Caudate nucleus (tissue), 63 donors: ENCODE measurements at places on chromosomes 3 and 15.

GRCh38 chr3:196501316-196502044 lies 2.1 kb downstream of the RNF168 start:
- DNase-seq, result no peak

GRCh38 chr3:97515076-97515475 lies 249.5 kb upstream of the ARL6 start:
- no peak for DNase-seq

GRCh38 chr3:88809993-88810392 lies 297.4 kb upstream of the EPHA3 start:
- no peak for DNase-seq

- no peak for DNase-seq
Observed at GRCh38 chr15:98727115-98728040, 79.0 kb downstream of the IGF1R start.

DNA sequence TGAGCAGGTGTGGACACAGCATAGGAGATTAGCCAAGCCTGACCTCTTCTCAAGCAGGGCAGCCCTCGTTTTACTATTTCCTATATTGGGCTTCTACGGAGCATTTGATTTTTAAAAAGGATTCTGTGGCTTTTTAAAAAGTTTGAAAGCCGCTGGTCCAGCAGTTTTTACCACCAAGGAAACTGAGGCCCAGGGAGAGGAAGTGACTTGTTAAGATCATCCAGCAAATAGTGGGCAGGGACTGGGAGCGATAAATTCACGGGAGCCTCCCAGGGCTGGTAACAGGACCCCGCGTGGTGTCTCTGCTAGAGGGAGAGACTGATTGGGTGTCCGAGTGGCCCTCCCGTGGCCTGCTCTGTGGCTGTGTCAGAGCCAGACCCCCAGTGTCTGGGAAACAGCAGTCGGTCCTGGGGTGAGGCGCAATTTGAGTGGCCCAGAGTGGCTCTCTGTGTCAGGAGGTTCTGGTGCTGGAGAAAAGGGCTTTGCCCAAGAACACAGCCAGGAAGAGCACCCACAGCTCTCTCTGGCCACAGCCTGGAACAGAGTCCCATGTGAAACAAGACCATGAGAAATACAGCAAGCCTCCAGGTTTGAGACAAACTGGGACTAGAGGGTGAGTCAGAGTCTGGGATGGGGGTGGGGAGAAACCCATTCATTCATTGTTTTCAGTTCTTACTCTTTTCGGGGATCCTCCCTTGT lies 4.2 kb downstream of the FURIN start:
- DNase-seq, result no peak

DNA sequence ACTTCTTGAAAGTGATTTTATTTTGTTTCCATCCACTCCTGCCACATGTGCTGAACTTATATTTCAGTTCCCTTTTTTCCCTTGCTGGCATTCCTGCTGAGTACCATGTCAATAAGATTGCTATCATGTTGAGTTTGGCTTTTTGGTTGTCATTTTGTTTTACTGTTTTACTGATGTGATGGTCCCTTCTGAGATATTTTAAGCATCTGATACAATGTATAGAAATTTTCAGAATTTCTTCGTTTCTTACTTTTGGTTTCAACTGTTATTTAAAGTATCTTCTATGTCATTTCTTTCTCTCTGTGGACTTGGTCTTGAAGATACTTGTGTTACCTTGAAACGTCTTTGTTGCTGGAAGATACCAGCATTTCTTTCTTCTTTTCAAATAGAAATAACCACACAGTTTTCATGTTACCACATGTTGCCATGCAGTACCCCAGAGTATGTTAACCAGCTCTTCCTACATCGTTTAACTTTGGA lies 14.1 kb downstream of the SIDT1 start:
- DNase-seq, result no peak

GRCh38 chr3:190118438-190118837 lies 2.3 kb downstream of the P3H2 start:
- no peak for DNase-seq

- no peak for DNase-seq
Observed at GRCh38 chr3:149790268-149790667, 2.1 kb downstream of the ANKUB1 start.

- DNase-seq, result peak; percentile 32
Observed at GRCh38 chr3:194738254-194739093, 52.8 kb downstream of the FAM43A start.

GRCh38 chr3:58266577-58266976 lies 29.0 kb downstream of the ABHD6 start:
- no peak for DNase-seq

DNA sequence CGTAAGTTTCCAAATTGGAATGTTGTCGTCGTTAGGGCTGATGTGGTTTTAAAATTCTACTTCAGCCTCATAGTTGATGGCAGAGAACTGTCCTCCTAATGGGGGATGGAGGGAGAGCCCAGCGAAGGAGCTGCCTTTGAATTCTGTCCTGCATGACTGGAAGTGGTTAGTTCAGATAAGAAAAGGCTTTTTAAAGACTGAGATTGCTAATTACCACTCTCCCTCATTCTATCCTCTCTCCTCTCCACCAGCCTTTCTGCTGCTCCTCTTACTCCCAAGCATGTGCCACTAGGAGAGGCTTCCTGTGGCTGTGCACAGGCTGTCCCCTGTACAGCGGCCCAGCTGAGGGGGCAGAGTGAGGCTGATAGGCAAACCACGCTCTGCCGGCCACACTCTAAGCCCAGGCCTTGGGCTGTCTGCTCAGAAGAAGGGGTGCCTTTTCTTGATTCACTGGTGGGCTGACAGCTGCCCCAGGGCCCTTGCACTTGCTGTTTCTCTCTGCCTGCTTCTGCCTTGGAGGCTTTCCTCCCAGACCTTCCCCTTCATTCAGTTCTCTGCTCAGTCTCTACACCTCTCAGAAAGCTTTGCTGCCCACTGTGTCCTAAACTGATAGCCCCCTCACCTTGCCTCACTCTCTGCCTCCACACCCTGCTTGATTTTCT lies 8.7 kb upstream of the PAQR9 start:
- no peak for DNase-seq
